ENCODE measurements at places on chromosomes 3 and 15.

- DNase-seq: no peak
Observed at GRCh38 chr3:188817935-188818269, 353.9 kb upstream of the TPRG1 start.

DNA sequence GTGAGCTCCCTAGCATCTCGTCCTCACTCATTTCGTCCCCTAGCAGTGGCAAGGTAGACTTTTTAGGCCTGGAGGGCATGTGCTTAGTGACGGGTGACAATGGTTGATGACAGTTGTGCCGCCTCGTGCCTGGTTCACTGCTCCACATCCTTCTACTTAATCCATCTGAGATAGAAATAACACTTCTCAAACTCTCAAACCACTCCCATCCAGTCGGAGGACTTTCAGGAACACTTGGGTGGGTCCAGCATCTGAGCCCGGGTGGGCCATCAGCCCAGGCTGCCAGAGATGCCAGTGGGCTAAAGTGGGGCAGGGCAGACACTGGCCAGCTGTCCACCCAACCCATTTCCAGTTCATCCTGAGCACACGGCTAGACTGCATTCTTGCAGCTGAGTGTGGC lies 79.7 kb upstream of the SMAD3 start:
- DNase-seq: no peak

DNA sequence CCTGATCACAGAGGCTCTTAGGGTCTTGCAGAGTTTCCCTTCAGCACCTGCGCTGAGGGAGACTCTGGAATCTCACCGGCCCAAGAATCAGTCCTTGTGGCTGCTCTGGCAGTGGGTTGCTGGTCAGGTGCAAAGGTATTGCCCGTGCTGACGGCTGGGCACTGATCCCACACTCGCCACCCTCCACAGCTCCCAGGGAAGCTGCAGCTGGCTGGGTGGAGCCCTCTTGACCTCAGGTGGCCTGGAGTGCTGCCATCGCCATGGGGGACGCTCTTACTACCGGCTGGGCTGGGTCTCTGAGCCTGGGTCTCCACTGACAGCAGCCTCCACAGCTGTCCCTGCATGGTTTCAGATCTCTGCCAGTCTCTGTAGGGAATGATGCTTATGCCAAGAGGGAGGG lies 52.6 kb upstream of the EPHB3 start:
- no peak for DNase-seq

- DNase-seq: no peak
Observed at GRCh38 chr15:63759752-63760151, 74.0 kb downstream of the HERC1 start.
